ENCODE measurements at places on chromosomes 5 and 9. TPM values are rescaled to one million over a fixed set of nuclear protein-coding genes. Genes with fewer than 3 reads are reported as not detected.
A peak's percentile ranks its signal among the peaks of the same experiment; 100 is the strongest.

DNA sequence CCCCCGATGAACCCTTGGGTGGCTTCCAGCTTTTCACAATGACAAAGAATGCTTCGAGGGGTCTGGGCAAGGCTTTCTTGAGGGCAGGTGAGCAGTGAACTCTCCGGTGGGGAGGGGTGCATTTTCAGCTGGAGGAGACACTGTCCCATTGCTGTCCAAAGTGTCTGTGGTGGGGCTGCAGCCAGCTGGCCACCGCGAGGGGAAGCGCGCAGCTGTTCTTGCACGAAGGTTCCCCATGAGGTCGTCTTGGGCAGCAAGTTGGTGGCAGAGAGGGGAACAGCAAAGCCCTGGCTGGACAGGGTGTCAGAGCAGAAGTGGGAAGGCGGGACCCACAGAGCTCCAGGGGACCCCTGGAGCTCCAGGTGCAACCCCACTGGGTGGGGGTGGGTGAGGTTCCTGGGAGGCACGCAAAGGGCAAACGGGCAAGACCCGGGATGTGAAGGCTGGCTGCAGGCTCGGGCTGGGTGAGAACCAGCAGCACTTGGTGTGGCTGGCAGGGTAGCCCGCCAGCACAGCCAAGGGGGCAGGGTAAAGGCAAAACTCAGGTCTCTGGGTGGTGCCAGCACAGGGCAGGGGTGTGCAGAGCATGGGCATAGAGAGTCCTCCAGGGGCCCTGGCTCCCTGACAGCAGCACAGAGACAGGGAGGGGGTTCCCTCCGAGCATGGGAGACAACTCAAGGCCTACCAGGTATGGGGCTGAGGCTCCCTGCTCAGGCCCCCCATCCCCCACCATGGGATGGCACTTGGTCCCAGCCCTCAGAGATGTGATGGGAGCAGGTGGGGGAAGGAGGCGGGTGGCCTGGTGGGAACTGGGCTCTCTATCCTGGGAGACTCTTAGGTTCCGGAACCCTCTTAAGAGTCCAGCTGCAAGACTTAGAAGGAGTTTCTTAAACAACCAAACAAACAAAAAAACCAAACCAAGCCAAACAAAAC lies 26.6 kb downstream of the TSPAN17 start:
- no peaks in the 10 kb centered on the region for H3K4me1 ChIP-seq
- H3K27ac ChIP-seq: no peak overlapping the region
- no peak for DNase-seq
- H3K4me3 ChIP-seq: no peak overlapping the region
- H3K27me3 ChIP-seq: peaks cover 25% of the 10 kb centered on the region

IFNA2 gene
- not detected for polyA plus RNA-seq

- DNase-seq: no peak
- H3K36me3 ChIP-seq: no peaks in the 10 kb centered on the region
- no peak overlapping the region for H3K27ac ChIP-seq
- no peak overlapping the region for H3K4me3 ChIP-seq
Measured at GRCh38 chr5:14054965-14055963, 87.9 kb upstream of the TRIO start.

DNA sequence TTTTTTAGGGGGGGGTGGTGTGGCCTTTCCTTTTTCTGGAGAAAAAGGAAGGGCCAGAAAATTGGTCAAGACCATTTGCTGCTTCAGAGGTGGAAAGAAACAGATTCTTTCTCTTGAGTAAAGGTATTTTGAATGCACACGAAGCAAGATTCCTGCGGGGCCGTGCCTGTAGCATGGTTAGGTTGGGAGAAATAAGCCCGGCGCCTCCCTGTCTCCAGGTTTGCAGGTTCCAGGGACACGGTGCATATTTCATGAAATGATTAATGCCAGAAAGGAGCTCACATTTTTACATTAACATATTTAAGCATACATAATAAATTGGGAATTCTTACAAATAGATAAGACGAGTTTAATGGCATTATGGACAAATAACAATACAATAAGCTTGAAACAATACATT lies 409.5 kb upstream of the IRX1 start:
- DNase-seq: no peak
- H3K4me1 ChIP-seq: no peaks in the 10 kb centered on the region
- no peaks in the 10 kb centered on the region for H3K36me3 ChIP-seq
- no peak overlapping the region for H3K27ac ChIP-seq
- no peak overlapping the region for H3K4me3 ChIP-seq

SH3PXD2B gene
- 17.9 TPM for polyA plus RNA-seq

DNA sequence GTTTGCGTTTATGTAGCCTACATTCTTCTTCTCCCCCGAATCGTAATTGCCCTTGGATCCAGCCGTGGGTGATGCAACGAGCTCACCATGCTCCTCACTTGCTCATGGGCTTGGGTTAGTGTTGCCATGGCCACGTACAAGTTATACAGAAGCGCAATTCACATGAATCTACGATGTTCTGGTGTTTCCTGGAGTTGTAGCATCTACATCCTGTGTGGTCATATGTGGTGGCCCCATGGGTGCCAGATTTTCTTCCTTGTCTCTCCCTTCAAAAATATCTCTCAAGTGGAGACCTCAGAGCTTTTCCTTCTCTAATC lies 115.3 kb downstream of the TLE4 start:
- no peak overlapping the region for H3K4me3 ChIP-seq
- no peaks in the 10 kb centered on the region for H3K27me3 ChIP-seq
- H3K27ac ChIP-seq: no peak overlapping the region
- H3K36me3 ChIP-seq: no peaks in the 10 kb centered on the region

NIPSNAP3A gene
- 32.9 TPM for polyA plus RNA-seq

TMEM174 gene
- not detected for polyA plus RNA-seq

DNA sequence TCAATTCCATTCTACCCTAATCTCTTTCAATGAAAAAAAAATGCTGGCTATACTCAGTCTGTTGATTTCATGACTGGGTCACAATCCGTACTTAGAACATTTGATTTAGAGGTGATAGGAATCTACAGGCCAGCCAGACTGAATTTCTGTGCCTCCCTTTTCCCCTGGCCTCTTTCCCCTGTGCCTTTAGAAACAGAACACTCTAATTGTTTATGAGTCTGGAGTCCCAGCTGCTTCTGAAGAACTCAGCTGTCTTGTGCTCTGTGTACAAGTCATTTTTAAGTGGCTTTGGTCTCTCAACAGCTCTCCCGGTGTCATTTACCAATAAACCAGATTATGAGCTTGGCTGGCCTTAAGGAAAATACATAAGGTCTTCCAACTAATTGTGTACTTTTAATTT lies 94.1 kb upstream of the ITGA2 start:
- H3K27ac ChIP-seq: no peak overlapping the region
- no peak overlapping the region for H3K4me3 ChIP-seq
- no peaks in the 10 kb centered on the region for H3K36me3 ChIP-seq
- H3K27me3 ChIP-seq: no peaks in the 10 kb centered on the region
- H3K4me1 ChIP-seq: peaks cover 4% of the 10 kb centered on the region

GRCh38 chr9:134554373-134555093 lies 87.1 kb upstream of the COL5A1 start:
- no peak overlapping the region for H3K4me3 ChIP-seq
- DNase-seq: no peak
- H3K27me3 ChIP-seq: peaks cover 6% of the 10 kb centered on the region
- H3K27ac ChIP-seq: no peak overlapping the region

GRCh38 chr9:70484232-70485130 lies 70.0 kb upstream of the KLF9 start:
- H3K36me3 ChIP-seq: no peaks in the 10 kb centered on the region
- no peak for DNase-seq
- no peak overlapping the region for H3K4me3 ChIP-seq

DNA sequence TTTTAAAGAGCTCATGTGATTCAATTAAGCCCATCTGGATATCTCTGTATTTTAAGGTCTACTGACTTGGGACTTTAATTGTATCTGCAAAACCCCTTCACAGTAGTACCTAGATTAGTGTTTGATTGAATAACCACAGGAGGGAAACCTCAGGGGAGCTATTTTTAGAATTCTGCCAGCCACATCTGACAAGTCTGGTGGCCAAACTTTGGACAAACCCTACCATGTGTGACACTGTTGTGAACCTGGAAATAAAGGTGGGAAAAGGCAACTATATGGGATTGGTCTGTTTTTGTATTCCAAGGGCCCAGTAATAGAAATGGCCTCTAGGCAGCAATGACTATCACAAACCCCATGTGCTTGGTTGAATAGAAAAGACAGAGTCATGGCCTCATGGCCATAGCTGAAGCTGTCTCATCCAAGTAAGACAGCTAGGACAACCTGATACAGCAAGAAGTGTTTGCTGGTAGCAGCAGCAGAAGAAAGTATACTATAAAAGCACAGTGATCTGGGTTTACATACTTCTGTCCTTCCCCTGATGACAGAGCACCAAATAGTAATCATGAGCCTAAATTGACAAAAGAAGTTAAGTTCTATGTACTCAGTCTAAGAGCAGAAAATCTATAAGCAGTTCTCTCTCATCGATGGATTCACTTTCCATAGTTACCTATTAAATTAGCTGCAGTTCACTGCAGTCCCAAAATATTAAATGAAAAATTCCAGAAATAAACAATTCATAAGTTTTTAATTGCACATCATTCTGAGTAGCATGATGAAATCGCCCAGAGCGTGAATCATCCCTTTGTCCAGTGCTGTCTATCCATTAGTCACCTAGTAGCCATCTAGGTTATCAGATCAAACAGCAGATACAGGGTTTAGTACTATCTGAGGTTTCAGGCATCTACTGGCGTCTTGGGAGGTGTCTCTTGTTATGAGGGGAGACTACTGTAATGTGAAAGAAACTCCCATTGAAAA lies 189.8 kb downstream of the ARHGAP26 start:
- no peaks in the 10 kb centered on the region for H3K36me3 ChIP-seq
- H3K27ac ChIP-seq: peak overlapping the region; percentile 68
- H3K4me1 ChIP-seq: peaks cover 19% of the 10 kb centered on the region
- H3K4me3 ChIP-seq: no peak overlapping the region

ABO gene
- not detected for polyA plus RNA-seq

PCDHB12 gene
- polyA plus RNA-seq: 0.03 TPM

GRCh38 chr5:111401906-111402305 lies 110.4 kb downstream of the STARD4 start:
- H3K27ac ChIP-seq: no peak overlapping the region
- H3K4me3 ChIP-seq: no peak overlapping the region
- H3K27me3 ChIP-seq: no peaks in the 10 kb centered on the region
- no peaks in the 10 kb centered on the region for H3K4me1 ChIP-seq
- no peaks in the 10 kb centered on the region for H3K36me3 ChIP-seq

DNA sequence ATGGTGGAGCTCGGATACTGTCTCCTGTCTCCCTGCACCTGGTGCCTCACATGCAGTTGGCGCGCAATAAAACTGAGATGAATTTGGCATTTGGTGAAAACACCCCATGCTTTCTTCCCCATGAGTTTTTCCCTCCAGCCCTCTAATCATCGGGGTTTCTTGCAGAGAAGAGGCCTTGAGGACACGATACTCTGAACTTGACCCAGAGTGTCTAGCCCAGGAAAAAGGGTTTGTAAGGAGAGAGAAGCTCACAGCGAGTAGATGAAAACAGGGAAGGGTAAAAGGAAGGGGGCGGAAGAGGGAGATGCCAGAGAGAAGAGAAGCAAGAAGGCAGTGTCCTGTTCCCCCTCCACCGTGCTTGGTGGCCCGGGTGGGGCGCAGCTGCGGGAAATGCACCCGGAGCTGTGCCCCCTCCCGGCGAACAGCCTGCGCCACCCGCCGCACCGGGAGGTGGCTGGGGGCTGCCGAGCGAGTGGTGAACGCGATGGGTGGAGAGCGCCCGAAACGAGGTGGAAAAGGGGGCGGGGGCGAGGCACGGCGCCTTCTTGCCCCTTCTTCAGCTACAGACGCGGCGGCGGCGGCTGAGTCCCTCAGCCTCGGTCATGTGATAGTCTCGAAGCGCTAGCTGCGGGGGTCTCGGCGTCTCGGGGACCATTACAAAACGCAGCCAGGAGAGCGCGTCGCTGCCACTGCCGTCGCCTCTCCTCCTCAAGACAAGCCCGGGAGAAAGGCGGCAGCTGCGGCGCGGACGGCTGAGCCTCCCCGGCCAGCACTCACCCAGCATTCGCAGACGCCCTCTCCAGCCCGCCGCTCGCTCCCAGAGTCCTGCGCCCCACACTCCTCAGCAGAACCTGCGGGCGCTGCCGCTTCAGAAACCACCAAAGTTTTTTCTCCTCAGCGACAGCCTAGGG lies 1.1 kb upstream of the FOXB2 start:
- no peaks in the 10 kb centered on the region for H3K36me3 ChIP-seq
- H3K4me3 ChIP-seq: no peak overlapping the region
- DNase-seq: no peak
- peaks cover 97% of the 10 kb centered on the region for H3K27me3 ChIP-seq
- H3K4me1 ChIP-seq: no peaks in the 10 kb centered on the region
- H3K27ac ChIP-seq: no peak overlapping the region

- no peak overlapping the region for H3K4me3 ChIP-seq
- H3K27ac ChIP-seq: no peak overlapping the region
- no peak for DNase-seq
- H3K4me1 ChIP-seq: no peaks in the 10 kb centered on the region
- no peaks in the 10 kb centered on the region for H3K36me3 ChIP-seq
Measured at GRCh38 chr5:71743155-71743554, 24.1 kb downstream of the CARTPT start.

GRCh38 chr5:111461255-111461671 lies 51.1 kb downstream of the STARD4 start:
- no peak overlapping the region for H3K4me3 ChIP-seq
- no peak overlapping the region for H3K27ac ChIP-seq
- H3K27me3 ChIP-seq: no peaks in the 10 kb centered on the region

- DNase-seq: no peak
- H3K27ac ChIP-seq: no peak overlapping the region
- H3K27me3 ChIP-seq: peaks cover 2% of the 10 kb centered on the region
- no peaks in the 10 kb centered on the region for H3K36me3 ChIP-seq
Measured at GRCh38 chr5:78738693-78739300, 90.2 kb upstream of the LHFPL2 start.

- H3K27ac ChIP-seq: no peak overlapping the region
- H3K36me3 ChIP-seq: peaks cover 4% of the 10 kb centered on the region
- peaks cover 27% of the 10 kb centered on the region for H3K4me1 ChIP-seq
Measured at GRCh38 chr9:130122456-130122855, 49.7 kb upstream of the NCS1 start.

DNA sequence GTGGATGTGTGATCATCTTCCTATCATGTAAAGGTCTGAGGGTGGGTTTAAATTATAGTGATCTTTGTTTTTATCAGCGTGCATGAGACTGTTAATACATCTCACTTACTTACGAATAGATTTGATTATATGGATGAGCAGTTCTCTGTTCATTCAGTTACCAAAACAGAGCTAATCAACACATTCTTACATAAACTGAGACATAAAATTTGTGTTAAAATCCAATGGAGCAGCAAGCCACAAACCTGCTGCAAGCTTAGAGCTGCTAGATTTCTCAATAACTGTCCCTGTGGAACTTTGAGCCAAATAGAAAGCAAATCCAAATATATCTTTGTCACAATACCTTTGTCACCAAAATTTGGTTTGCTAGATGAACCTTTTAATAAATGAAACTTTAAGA lies 50.1 kb downstream of the NUDT12 start:
- H3K4me1 ChIP-seq: no peaks in the 10 kb centered on the region
- no peaks in the 10 kb centered on the region for H3K36me3 ChIP-seq
- DNase-seq: no peak
- no peak overlapping the region for H3K27ac ChIP-seq
- no peak overlapping the region for H3K4me3 ChIP-seq

IL13 gene
- not detected for polyA plus RNA-seq

GRCh38 chr5:149837680-149838269 lies 106.8 kb downstream of the PDE6A start:
- H3K4me3 ChIP-seq: no peak overlapping the region
- no peaks in the 10 kb centered on the region for H3K36me3 ChIP-seq
- no peak for DNase-seq
- no peaks in the 10 kb centered on the region for H3K27me3 ChIP-seq
- peaks cover 11% of the 10 kb centered on the region for H3K4me1 ChIP-seq

SLC27A6 gene
- 1.1 TPM for polyA plus RNA-seq

All from keratinocyte (primary cell).